Activated naive CD8-positive, alpha-beta T cell treated with anti-CD3 and anti-CD28 coated beads, Interleukin-2, amount 10 ng/mL, durations not matched to agents 7 days and 5 days (primary cell): ENCODE measurements at places on chromosomes 12 and 14. TPM values are rescaled to one million over a fixed set of nuclear protein-coding genes. Genes with fewer than 3 reads are reported as not detected.
A peak's percentile ranks its signal among the peaks of the same experiment; 100 is the strongest.

Gene EPYC
- total RNA-seq, result not detected

GRCh38 chr14:75340921-75341320 lies 62.3 kb downstream of the FOS start:
- no peaks in the 10 kb centered on the region for H3K4me1 ChIP-seq
- H3K4me3 ChIP-seq, result no peak overlapping the region
- H3K36me3 ChIP-seq, result peaks cover 3% of the 10 kb centered on the region
- DNase-seq, result no peak

Gene SYCP3
- 0.94 TPM for total RNA-seq

- no peak overlapping the region for H3K4me3 ChIP-seq
- no peaks in the 10 kb centered on the region for H3K27me3 ChIP-seq
- H3K36me3 ChIP-seq, result peaks cover 4% of the 10 kb centered on the region
- peaks cover 10% of the 10 kb centered on the region for H3K4me1 ChIP-seq
- H3K27ac ChIP-seq, result peak overlapping the region; percentile 77
These were observed 53.5 kb downstream of the FBRSL1 start for GRCh38 chr12:132543298-132544079.

GRCh38 chr12:28132398-28132797 lies 57.9 kb upstream of the CCDC91 start:
- no peak overlapping the region for H3K4me3 ChIP-seq
- no peak overlapping the region for H3K27ac ChIP-seq
- DNase-seq, result no peak
- H3K36me3 ChIP-seq, result no peaks in the 10 kb centered on the region
- H3K4me1 ChIP-seq, result no peaks in the 10 kb centered on the region

DNA sequence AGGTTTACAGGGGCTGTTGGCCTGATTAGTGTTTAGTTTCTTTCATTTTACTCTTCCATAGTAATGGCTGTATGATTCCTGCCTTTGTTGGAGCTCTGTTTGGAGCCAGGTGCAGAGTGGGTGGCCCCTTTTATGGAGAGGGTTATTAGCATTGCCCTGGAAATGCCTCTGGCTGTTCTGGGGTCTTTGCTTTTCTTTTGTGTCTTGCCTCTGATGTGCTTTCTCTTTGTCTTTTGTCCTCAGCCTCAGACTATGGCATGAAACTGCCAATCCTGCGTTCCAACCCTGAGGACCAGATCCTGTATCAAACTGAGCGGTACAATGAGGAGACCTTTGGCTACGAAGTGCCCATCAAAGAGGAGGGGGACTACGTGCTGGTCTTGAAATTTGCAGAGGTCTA lies 6.9 kb downstream of the MLEC start:
- no peak overlapping the region for H3K27ac ChIP-seq
- peaks cover 14% of the 10 kb centered on the region for H3K36me3 ChIP-seq
- no peaks in the 10 kb centered on the region for H3K27me3 ChIP-seq
- no peak for DNase-seq
- H3K4me3 ChIP-seq, result no peak overlapping the region

Gene NTN4
- 0.17 TPM for total RNA-seq

DNA sequence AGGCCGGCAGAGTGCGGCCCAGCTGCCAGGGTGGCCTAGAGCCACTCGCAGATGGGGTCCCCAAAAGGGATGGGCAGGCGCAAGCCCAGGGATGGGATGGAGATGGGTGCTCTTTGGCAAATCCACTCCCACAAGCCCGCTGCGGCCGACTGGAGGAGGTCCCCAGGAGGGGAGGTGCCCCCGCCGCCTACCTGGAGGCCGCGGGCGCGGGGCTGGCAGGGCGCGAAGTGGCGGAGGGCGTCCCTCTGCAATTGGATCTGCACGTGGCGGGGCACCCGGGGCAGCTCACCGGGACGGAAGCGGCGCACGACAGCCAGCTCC lies 730 bp downstream of the PPP1R3E start:
- DNase-seq, result no peak
- H3K27me3 ChIP-seq, result peaks cover 7% of the 10 kb centered on the region
- peak overlapping the region; percentile 97 for H3K27ac ChIP-seq
- peak overlapping the region; percentile 96 for H3K4me3 ChIP-seq
- peaks cover 17% of the 10 kb centered on the region for H3K4me1 ChIP-seq

DNA sequence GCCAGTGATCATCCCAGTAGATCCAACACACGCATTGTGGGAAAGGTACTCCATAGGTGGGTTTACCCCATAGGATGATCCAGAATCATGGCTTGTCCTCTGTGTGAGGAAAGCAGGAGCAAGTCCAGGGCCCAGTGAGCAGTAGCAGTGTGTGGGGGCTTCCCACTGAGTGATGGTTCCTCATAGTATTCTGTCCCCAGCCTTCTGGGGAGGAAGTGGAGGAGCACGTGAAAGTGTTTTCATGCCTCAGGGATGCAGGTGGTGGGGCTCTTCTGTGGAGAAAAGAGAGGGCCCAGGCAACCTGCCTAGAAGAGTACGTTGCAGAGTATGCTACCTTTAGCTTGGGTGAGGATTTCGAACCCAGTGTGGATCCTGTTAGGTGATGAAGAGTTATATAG lies 56.5 kb downstream of the SUSD6 start:
- H3K4me1 ChIP-seq, result peaks cover 59% of the 10 kb centered on the region
- peaks cover 40% of the 10 kb centered on the region for H3K36me3 ChIP-seq
- DNase-seq, result no peak
- H3K27ac ChIP-seq, result peak overlapping the region; percentile 69

DNA sequence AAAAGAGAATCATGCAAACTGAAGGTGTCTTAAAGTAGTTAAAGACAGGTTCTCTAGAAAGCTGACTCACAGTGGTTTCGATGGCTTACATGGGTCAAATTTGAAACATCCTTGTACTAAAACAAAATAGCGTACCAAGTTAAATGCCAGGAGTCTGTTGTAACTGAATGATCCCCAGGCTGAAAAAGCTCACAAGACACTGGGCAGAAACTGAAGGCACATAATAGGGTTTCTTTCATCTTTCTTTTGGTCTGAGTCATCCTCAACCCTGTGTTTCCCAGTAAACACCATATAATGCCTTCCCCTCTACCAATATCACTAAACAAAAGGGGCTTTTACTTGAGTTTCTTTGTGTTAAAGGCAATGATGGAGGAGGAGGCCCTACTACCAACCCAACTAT lies 12.8 kb downstream of the ZFYVE1 start:
- H3K27me3 ChIP-seq, result no peaks in the 10 kb centered on the region
- DNase-seq, result no peak

DNA sequence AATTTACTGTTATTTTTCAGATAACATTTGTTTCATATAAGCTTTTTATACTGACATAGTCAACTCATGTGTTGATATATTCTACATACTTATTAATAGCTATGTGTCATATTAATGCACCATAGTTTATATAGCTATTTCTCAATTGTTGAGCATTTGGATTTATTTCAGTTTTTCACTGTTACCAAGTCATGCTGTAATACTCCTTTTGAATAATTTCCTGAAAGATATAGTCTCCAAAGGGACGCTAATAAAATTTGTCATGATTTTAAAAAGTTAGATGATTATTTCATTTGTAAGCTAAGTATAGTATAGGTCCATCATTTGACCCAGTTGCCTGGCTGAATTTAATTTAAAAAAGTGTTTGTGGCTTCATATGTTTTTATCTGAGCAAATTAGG lies 47.8 kb downstream of the ATL1 start:
- no peak overlapping the region for H3K27ac ChIP-seq
- H3K27me3 ChIP-seq, result peaks cover 3% of the 10 kb centered on the region
- no peaks in the 10 kb centered on the region for H3K36me3 ChIP-seq

DNA sequence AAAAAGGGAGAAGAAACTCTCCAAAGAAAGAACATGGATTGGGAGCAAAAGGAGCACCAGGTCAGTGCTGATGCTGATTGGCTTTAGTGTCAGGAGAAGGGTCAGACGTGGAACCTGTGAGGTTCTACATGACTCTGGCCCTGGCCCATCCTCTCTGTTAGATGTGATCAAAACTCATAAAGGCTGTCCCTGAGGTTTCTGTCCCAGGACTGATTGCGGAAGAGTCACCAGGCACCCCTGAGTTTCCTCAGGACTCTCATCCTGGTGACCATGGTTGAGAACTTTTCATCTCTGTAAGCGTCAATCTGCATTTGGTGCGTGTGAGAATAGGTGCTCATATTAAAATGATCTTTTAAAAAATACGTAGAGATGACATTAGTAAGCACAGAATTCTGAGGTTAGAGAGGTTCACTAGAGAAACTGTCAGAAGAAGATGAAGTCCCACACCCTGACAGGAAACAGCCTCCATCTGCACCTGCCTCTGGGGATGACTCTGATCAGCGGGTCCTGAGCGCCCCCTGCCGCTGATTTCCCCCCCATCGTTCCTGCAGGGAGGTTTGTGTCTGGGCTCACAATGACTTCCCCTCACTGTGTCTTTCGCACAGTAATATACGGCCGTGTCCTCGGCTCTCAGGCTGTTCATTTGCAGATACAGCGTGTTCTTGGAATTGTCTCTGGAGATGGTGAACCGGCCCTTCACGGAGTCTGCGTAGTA lies 741.8 kb downstream of the TMEM121 start:
- DNase-seq, result peak; percentile 90
- no peak overlapping the region for H3K4me3 ChIP-seq
- H3K27ac ChIP-seq, result no peak overlapping the region
- H3K36me3 ChIP-seq, result no peaks in the 10 kb centered on the region

GRCh38 chr14:53591816-53592215 lies 364.8 kb downstream of the BMP4 start:
- H3K4me1 ChIP-seq, result no peaks in the 10 kb centered on the region

- H3K36me3 ChIP-seq, result no peaks in the 10 kb centered on the region
- DNase-seq, result no peak
- H3K27ac ChIP-seq, result no peak overlapping the region
- peaks cover 1% of the 10 kb centered on the region for H3K4me1 ChIP-seq
- peaks cover 9% of the 10 kb centered on the region for H3K27me3 ChIP-seq
These were observed 216.9 kb upstream of the HMGA2 start for GRCh38 chr12:65607401-65607841.

DNA sequence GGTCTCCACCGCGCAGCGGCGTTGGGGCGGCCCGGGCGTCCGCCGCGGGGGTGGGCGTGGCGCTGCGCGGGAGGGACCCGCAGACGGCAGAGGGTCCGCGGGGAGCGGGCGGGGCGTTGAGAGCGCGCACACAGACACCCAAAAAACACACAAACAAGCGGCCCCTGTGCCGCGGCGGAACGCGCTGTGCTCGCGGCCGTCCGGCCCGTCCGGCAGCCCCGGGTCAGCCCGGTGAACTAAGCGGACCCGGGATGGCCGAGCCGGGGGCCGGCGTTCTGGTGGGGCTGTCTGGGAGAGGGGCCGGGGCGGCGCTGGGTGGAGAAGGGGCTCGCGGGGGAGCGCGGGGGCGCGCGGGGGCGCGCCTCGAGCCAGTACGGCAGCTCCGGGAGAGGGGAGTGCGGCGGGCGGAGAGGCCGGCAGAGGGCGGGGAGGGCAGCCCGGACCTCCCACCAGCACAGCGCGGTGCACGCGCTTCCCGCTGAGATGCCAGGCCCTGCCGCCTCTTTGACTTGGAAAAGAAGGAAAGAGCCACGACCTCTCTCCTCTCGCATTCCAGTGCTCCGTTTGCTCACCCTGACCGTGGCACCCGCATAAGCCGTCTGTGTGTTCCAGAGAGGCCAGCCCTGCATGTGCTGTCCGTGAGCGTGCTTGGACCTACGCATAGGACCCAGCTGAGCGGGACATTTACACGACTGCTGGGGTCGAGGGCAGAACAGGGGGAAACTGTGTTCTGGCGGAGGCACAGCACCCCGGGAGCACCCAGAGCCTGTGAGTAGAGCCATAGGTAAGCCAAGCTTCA lies 10.3 kb downstream of the SLC6A12 start:
- H3K4me1 ChIP-seq, result no peaks in the 10 kb centered on the region
- no peaks in the 10 kb centered on the region for H3K36me3 ChIP-seq
- no peak for DNase-seq
- H3K27me3 ChIP-seq, result peaks cover 37% of the 10 kb centered on the region
- no peak overlapping the region for H3K27ac ChIP-seq

DNA sequence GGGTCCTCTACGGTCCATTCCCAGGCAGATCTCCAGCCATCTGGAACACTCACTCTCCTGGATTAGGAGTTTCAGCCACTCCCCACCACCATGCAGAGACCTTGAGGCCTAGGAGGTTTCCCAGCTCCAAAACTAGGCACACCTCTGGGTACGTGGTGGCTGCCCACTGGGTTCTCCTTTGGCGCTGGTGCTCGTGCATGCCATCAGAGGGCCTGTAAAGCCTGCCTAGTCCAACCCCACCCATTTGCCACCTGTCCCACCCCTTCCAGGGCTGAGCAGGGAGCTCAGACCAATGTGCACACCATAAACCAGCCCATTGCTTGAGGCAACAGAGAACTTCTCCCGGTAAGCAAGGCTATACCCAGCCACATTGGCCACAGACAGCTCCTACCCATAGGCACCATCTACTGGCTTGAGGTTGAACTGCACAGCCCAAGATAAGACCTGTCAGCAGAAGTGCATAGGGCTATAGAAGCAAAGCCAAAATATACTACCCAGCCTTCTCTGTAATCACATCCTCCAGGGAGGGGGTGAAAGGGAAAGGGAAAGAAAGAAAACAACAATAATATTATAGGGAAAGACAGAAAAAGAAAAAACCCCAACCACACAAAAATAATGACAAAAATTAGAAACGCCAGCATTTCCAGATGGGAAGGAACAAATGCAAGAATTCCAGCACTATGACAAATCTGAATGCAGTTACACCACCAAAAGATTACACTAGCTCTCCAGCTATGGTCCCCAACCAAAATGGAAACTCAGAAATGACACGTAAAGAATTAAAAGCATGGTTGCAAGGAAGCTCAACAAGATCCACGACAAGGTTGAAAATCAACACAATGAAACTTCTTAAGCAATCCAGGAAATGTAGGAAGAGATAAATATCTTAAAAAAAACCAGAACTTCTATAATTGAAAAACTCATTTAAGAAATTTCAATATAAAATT lies 111.9 kb upstream of the CCDC175 start:
- no peak overlapping the region for H3K4me3 ChIP-seq
- H3K4me1 ChIP-seq, result no peaks in the 10 kb centered on the region
- H3K27ac ChIP-seq, result no peak overlapping the region
- peaks cover 18% of the 10 kb centered on the region for H3K27me3 ChIP-seq
- H3K36me3 ChIP-seq, result no peaks in the 10 kb centered on the region
